ENCODE measurements at places on chromosomes 3 and 15.
A peak's percentile ranks its signal among the peaks of the same experiment; 100 is the strongest.

DNA sequence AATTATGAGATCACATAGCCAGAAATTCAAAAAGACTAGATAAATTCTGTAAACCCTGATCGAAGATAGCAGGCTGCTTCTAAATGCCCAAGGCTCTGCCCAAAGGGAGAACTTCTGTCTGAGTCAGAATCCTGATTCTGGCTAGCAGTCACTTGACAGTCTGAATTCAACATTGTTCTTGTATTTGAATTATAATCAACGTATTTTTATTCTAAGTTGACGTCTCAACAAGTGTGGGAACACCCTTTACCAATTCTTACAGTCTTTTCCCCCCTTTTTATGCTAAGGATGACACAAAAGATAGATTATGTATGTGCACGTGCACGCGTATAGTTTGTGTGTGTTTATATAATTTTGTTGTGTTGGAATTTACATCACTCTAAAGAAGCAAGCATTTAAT is 552.8 kb downstream of the NAALADL2 start:
- DNase-seq, result no peak

DNA sequence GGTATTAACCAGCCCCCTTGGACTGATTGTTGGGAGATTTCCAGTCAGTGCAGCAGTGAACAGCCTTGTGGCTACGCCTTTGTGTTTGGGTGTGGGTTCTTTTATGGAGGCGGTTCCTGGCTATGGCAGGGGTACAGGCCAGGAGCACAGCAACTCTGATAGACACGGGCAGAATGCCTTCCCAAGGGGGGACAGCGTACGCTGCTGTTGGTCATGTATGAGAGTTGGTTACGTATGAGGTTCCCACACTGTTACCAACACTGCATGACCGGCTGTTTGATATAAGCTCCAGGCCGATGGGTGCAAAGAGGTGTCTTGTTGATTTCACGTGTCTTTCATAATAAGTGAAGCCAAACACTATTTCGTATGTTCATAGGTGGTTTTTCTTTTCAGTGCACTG is 187.8 kb downstream of the NSMCE3 start:
- no peak for DNase-seq

DNA sequence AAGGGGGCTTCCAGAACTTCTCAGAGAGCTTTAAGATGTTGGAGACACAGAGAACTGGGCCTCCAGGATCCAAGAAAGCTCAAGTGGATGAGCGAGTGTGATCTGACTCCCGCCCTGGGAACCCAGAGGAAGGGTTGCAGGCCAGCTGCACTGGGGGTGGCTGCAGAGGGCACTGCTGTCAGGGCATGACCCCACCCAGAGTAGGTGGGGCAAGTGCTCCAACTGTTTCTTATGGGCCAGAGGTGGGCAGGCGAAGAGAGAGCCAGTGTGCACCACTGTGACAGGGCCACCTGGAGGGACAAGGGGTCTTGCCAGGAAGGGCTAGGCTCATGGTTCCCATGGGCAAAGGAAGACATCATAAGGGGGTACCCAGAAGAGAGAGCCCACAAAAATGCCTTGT is 48.8 kb downstream of the EXOG start:
- DNase-seq, result no peak

DNA sequence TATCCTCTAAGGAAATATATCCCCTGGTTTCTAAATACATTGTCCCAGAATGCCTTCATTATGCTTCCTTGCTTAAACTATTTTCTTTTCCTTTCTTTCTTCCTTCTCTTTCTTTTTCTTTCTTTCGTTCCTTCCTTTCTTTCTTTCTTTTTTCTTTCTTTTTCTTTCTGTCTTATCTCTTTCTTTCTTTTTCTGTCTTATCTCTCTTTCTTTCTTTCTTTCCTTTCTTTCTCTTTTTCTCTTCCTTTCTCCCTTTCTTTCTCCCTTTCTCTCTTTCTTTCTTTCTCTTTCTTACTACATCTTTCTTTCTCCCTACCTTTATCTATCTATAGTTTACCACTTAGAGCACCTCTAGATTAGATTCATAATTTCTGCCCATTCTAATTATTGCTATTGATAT is 552.1 kb downstream of the PYDC2 start:
- no peak for DNase-seq

GRCh38 chr3:141307351-141308059 is 60.8 kb upstream of the ZBTB38 start:
- no peak for DNase-seq

DNA sequence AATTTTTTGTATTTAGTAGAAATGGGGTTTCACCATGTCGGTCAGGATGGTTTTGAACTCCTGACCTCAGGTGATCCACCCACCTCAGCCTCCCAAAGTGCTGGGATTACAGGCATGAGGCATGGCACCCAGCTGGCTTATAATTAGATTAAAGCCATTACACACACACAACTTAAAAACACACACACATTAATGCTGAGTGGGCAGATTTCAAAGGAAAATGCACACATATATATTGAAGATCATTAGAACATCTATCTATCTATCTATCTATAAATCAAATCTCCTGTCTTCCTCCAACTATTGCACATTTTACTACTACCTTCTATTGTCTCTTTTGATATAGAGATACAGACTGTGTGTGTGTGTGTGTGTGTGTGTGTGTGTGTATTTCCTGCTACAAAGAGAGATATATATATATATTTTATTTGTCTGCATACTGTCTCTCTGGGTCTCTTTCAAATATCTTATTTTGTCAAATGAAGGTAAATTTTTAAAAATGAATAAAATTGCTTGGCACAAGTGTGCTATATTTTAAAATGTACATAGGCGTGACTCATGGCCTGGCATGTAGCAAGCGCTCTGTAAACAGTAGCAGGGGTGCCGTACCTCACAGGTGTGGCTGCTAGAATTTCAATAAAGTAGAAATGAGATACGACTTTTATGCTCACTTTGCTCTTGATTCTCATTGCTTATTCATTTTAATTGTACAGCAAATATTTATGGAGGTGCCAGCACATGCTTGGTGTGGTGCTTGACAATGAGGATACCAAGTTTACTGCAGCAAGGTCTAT is 655.8 kb downstream of the AGBL1 start:
- no peak for DNase-seq

- DNase-seq, result no peak
These were observed 339.7 kb upstream of the NR2F2 start for GRCh38 chr15:95990833-95991232.

DNA sequence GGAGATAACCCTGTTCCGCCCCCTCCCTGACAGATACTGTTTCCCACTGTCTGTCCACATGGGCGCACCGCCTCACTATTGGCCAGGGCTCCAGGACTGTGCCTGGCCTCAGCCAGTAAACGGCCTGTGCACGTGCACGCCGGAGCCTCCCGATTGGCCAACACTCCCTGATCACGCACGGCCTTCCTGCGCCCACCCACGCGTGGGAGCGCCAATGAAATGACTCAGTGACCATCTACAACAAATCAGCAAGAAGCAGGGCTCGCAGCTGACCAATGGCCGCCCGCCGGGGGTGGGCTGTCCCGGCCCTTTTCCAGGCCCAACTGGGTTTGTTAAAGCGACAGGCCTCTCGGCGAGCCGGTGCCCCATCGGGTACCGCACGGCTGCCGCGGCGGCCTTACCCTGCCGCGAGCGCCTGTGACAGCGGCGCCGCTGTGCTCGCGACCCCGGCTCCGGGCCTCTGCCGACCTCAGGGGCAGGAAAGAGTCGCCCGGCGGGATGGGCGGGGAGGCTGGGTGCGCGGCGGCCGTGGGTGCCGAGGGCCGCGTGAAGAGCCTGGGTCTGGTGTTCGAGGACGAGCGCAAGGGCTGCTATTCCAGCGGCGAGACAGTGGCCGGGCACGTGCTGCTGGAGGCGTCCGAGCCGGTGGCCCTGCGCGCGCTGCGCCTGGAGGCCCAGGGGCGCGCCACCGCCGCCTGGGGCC is at the start of gene ARRDC4:
TSS of gene ARRDC4 (plus strand) at position 340 of the 703 bp plus-strand sequence. CDS start at position 499, 159 bp downstream.
- DNase-seq, result peak; percentile 100

Data from ascending aorta (tissue), 2 donors.